ENCODE measurements at places on chromosomes 6 and 20.
A peak's percentile ranks its signal among the peaks of the same experiment; 100 is the strongest.

DNA sequence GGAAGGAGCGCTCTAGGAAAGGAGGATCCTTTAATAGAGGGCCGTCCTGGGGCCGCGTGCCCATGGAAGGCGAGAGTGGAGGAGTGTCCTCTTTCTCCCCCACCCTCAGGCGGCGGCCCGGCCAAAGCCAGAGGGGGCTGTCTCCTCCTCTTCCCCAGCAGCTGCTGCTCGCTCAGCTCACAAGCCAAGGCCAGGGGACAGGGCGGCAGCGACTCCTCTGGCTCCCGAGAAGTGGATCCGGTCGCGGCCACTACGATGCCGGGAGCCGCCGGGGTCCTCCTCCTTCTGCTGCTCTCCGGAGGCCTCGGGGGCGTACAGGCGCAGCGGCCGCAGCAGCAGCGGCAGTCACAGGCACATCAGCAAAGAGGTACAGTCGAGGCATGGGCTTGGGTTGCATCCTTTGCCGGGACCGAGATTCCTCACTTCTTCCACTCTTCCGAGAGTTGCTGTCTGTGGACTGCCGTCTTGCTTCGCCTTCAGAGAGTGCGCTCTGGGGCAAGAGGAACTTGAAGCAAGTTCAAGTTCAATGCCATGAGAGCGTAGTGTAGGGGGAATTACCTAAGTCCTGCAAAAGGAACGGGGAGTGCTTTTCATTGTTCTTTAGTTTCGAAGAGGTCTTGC, at the start of gene LAMA2:
LAMA2 (plus strand) TSS at position 148 of the 621 bp plus-strand sequence; CDS start at position 256, 108 bp downstream.
- DNase-seq, result peak; percentile 76

GRCh38 chr6:2783188-2783963, 18.2 kb downstream of the WRNIP1 start:
- no peak for DNase-seq

DNA sequence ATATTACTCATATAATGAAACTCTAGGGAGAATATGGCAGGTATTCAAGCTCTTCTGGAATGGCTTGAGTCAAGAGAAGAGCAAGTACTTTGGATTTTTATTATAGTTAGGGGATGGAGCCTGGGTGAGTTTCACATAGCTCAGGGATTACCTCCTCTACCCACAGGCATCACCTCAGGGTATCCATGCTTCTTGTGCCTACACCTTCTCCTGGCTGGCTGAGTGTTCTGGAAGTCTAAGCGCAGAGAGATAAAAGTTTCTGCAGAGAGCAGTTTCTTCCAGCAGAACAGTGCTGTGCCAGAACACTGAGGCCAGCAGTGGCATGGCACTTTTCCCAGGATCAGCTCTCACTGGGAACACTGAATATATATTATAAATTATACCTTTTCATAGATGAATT, 199.7 kb upstream of the KCNQ5 start:
- no peak for DNase-seq

GRCh38 chr6:69936674-69937363, 70.5 kb downstream of the COL19A1 start:
- DNase-seq, result no peak

GRCh38 chr6:142531727-142532126, 229.9 kb downstream of the ADGRG6 start:
- no peak for DNase-seq

GRCh38 chr20:46973766-46974165, 79.1 kb downstream of the EYA2 start:
- no peak for DNase-seq

GRCh38 chr20:5197847-5198650, 71.2 kb downstream of the CDS2 start:
- DNase-seq, result no peak

Data from cardiac fibroblast (primary cell).